DMS79 (cell line): ENCODE measurements at places on chromosomes 5 and 9.

- DNase-seq, result no peak
Observed at GRCh38 chr5:81046041-81046440, 85.9 kb downstream of the RASGRF2 start.

GRCh38 chr5:140607031-140607430 lies 25.9 kb downstream of the CD14 start:
- DNase-seq, result no peak

GRCh38 chr5:125446986-125447385 lies 700.5 kb upstream of the ZNF608 start:
- DNase-seq, result no peak

- DNase-seq, result no peak
Observed at GRCh38 chr9:114025760-114026159, 52.3 kb downstream of the AMBP start.

DNA sequence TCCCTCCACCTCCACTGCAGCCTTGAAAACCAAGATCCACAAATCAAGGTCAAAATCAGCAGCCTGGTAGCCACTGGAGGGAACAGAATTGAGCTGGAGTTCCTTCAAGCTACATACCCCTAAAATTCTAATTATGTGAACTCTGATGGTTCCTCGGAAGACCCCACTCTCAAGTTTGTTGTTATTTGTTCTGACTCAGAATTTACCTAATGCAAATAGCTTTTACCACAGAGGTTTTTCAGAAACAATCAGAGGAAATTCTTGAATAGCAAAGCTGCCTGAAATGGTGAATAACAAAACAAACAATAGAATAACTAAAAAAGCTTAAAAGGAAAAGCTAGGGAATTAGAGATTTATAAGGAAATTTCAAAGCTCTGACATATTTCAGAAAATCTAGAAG lies 220.0 kb downstream of the CDH18 start:
- no peak for DNase-seq

DNA sequence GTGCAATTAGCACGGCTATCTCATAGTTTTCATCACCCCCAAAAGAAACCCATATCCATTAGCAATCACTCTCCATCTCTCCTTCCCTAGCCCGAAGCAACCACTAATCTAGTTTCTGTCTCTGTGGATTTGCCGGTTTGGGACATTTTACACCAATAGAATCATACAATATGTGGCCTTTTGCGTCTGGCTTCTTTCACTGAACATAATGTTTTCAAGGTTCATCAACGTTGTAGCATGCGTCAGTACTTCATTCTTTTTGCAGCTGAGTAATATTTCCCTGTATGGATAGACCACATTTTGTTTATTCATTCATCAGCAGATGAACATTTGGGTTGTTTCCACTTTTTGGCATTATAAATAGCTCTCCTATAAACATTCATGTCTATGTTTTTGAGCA lies 75.4 kb upstream of the TBC1D2 start:
- DNase-seq, result no peak

DNA sequence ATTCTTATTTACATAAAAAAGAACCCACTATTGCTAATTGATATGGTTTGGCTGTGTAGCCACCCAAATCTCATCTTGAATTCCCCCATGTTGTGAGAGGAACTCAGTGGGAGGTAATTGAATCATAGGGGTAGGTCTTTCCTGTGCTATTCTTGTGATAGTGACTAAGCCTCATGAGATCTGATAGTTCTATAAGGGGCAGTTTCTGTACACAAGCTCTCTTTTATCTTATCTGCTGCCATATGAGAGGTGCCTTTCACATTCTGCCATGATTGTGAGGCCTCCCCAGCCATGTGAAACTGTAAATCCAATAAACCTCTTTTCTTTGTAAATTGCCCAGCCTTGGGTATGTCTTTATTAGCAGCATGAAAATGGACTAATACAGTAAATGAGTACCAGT lies 58.2 kb upstream of the PRR16 start:
- DNase-seq, result no peak

DNA sequence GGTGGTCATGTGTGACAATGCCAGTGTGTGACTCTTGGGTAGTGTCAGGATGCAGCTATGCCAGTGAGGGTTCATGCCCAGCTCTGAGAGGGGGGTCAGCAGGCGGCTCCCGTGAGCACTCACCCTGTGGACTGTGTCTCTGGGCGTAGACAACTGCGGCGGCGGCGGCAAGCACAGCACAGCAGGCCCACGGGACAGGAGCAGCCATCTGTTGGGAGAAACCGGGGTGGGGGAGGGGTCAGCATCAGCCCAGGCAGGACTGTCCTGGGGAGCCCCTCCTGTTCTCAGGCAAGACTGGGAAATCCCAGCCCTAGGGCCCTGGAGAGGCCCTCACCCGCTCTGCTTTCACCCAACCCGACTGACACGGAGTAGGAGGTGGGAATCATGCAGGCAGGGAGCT lies 20.8 kb downstream of the CNTFR start:
- DNase-seq, result no peak
